Stimulated activated CD4-positive, alpha-beta T cell treated with anti-CD3 and anti-CD28 coated beads, Interleukin-12 subunit alpha, Interleukin-12 subunit beta, amount 100 ng/mL, for 4 hours (primary cell): ENCODE measurements at places on chromosomes 5 and 9.

GRCh38 chr5:99037668-99038067 lies 108.9 kb upstream of the CHD1 start:
- DNase-seq = no peak

- DNase-seq = no peak
Observed at GRCh38 chr9:121305269-121305994, 37.5 kb downstream of the GSN start.

DNA sequence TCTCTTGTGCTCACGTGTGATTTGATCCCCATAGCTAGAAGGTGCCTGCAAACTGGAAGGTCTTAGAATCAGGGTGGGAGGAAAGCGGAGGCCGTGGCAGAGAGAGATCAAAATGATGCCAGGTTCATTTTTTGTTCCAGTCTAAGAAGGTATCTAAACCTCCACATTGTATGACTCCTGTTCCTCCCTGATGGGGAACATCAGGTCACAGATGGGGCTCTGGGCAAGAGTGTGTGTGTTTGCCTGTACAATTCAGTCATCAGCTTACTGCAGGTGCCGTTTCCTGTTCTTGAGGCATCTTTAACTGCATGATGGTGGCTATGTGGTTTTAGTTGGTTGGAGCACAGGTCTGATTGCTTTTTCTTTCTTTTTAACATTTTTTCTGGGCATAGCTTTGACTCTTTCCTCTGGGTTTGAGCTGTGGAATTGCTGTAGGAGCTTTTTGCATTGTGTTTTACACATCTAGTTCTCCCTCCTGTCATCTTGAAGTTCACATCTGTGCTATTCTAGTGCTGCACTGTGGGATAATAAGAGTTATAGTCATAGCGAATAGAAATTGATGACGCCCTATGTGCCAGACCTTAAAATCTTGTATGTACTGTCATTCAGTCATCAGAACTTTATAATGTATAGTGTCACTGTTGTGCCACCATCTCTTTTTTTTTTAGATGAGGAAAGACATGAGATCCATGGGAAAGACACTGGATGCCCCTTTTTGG lies 30.8 kb downstream of the ARHGAP26 start:
- DNase-seq = no peak

- DNase-seq = no peak
Observed at GRCh38 chr9:90127923-90128322, 514.7 kb downstream of the DIRAS2 start.

- no peak for DNase-seq
Observed at GRCh38 chr5:4065472-4066320, 470.1 kb downstream of the IRX1 start.

GRCh38 chr9:126380447-126380846 lies 53.8 kb downstream of the MVB12B start:
- DNase-seq = no peak

DNA sequence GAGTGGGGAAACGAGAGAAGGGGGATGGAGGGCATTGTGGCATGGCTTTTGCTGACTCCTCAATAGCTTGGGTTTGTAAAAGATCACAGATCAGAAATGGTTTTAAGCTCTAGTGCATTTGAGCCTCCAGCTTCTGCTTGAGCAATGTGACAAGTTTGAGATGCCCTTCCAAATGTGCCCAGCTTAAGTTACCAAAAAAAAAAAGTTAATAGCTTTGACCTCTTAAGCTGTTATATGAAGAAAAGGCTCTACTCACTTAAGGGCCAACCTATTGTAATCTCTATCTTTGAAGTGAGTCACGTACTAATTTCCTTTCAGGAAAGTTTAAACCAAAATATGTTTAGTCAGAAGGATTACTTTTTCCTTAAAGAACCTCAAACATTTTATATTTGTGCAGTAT lies 428.8 kb upstream of the ACTBL2 start:
- no peak for DNase-seq

DNA sequence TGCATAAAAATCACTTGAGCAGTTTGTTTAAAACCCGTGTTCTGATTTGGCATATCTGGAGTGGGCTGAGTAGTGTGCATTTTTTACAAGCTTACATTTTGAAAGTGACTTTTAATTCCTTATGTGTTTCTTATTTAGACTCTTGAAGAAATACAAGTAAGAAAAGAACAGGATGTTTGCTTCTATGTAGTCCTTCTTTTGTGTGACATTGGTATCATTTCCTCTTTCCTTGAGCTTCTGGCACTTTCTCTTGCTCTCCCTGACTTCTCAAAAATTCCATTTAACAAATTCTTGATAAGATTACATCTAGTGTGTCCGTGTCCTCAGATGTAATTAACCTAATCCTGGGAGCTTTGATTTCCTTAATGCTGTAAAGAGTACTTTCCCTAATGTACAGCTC lies 12.5 kb downstream of the GARNL3 start:
- DNase-seq = no peak

DNA sequence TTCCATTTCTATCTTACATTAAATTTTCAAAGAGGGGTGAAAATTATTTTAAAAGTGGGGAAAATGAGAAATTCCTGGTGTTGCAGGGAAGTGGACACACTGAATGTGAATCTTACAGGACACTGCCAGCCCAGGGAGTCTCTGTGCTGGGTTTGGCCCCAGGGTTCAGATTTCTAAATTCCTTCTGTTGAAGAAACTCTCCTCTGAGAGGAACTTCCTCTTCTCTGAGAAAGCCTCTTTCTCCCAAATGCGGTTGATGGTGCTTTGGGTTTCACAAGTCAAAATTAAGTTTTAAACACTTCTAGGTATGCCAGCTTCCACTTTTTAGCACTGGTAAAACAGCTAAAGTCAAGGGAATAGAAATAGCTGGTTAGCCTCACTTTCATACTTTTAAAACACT lies 317.9 kb upstream of the ITGA1 start:
- no peak for DNase-seq

DNA sequence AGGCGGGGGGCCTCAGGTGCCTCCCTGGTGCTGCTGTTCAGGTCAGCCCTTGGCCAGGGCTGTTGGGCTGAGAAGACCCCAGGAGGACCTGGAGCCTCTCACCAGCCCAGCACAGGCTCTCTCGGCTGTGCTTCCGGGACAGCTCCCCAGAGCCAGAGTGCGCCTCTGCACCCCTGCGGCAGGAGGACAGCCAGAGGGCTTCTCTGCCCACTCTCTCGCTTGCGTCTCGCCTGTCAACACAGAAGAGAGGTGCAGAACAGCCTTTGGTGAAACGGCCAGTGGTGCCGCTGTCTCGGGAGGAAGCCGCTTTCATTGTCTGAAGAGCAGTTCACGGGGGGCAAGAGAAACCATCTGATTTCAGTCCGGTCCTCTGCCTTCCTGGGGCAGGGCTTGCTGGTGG lies 3.8 kb upstream of the NACC2 start:
- DNase-seq = no peak

- no peak for DNase-seq
Observed at GRCh38 chr9:104256696-104257062, 162.6 kb downstream of the SMC2 start.

- DNase-seq = no peak
Observed at GRCh38 chr5:178388386-178389025, 155.9 kb upstream of the PHYKPL start.

DNA sequence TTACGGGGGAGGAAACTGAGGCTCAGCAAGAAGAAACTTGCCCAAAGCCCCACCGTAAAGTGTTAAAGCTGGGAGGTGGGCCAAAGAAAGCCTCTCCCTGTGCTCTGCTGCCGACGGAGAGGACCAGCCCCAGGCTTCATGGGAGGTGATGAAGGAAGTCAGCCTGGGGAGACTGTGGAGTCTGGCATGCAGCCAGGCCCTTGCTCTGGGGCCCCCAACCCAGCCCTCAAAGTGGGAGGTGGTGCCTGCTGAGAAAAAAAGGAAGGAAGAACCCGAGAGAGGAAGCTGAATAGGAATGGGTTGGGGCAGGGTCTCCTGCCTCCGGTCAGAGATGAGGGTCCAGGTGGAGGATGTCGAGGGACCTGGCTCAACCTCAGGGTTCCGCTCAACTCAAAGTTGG lies 3.8 kb downstream of the RNF44 start:
- DNase-seq = no peak

DNA sequence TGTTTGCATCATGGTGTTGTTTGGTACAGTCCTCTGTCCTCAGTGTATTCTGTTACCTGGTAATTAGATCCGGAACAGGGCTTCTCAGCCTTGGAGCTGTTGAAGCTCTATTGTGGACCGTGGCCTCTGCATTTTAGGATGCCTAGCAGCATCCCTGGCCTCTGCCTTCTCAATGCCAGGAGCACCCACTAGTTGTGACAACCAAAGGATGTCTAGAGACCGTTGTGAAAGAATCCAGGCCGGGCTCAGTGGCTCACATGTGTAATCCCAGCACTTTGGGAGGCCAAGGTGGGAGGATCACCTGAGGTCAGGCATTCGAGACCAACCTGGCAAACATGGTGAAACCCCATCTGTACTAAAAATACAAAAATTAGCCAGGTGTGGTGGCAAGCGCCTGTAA lies 159.6 kb downstream of the CACNA1B start:
- DNase-seq = no peak

DNA sequence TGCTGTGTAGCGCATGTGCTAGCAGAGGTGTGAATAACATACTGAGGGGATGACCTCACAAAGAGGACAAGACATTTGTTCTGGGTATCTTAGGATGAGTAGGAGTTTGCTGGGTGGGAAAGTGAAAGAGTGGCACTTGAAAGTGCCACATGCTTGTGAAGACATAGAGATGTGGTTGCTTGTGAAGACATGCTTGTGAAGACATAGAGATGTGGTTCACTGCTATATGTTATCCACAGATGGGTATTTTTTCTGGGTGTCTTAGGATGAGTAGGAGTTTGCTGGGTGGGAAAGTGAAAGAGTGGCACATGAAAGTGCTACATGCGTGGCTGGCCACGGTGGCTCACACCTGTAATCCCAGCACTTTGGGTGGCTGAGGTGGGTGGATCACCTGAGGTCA lies 63.6 kb downstream of the MAST4 start:
- DNase-seq = no peak

DNA sequence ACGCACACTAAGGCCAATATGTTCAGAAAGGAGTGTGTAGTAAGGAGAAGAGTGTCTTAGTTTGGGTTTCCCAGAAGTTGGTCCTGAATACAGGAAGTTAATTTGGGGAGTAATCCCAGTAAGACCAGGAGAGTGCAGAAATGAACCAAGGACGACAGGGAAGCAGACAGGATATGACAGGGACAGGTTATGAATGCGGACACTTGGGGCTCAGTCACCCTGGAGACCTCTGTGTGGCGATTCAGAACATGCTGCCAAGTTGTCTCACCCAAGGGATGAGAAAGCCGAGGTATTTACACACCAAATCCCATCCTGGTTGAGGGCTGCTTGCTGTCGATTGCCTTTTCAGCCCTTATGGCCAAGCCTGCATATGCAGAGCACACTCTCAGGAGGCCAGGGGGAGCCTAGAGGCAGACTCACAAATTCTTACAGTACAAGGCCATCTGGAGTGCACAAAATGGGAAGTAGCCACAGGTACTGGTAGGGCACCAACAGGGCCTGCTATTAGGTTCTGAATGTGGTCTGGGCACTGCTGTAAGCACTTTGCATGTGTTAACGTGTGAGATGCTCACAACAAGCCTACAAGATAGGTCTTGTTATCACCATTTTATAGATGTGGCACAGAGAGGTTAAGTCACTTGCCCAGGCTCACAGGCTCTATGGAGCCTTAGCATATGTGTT lies 233.1 kb upstream of the ANKRD55 start:
- DNase-seq = no peak

DNA sequence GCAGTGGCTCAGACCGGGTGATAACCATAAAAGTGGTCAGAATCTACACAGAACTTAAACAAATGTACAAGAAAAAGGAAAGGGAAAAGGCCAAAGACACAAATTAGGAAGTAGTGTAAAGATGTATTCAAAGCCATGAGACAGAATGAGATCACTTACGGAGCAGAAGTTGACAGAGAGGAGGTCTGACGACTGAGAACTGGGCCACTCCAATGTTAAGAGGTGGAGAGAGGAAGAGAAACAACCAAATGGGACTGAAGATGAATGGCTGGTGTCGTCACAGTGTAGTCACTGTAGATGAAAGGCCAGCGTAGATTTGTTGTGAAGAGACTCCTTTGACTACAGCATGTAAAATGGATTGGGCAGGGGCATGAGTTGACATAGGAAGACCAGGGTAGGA lies 114.4 kb downstream of the DROSHA start:
- no peak for DNase-seq

DNA sequence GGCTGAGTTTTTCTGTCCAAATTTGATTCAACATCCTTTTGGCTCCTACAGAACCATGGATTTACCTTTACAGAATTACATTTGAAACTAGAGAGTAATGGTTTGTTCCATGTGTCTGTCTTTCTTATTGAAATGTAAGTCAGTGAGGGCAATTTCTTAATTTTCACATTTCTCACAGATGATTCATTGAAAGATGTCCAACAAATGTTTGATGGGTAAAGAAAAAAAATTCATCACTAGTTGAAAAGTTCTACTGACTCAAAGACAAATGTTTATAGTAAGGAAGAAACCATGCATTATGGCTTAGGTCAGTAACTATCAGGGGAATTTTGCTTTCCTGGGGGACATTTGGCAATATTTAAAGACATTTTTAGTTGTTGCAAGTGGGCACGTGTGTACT lies 131.6 kb upstream of the TRPM3 start:
- no peak for DNase-seq

DNA sequence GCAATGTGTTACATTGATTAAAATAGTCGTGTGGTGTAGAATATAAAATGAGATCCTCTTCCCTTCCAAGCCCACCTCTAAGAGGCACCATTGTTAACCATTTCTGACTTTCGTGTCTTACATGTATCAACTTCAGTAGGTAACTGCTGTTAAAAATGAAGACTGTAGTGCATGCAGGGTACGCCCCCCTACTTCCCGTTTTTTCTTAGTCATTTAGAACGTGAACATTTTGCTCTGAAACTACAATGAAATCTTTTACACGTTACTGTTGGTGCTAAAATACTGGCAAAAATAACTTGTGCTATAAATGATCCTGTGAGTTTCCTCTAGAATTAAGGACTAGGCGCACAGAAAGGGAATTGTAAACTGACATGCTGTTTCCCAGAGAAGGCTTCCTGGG lies 41.5 kb downstream of the WNK2 start:
- no peak for DNase-seq

GRCh38 chr5:133470841-133471240 lies 141.5 kb downstream of the FSTL4 start:
- no peak for DNase-seq

DNA sequence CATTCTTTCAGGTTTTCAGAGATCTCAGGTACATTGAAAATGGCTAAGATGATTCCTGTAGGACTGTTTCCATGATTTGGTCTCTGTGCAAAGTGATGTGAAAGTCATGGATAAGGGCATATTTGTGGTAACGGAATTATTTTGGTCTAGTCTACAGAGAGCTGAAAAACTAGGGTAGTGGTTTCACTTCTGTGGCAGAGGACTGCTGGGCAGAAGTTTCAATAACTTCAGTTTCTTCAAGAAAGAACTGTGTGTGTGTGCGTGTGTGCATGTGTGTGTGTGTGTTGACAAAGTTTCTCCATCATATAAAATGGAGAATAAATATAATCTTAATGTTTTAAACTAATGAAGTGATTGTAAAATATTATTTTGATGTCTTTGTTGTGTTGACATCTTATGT lies 4.3 kb downstream of the CNOT8 start:
- no peak for DNase-seq

GRCh38 chr9:6068983-6069382 lies 53.6 kb upstream of the RANBP6 start:
- no peak for DNase-seq

GRCh38 chr5:5164163-5164562 lies 24.0 kb downstream of the ADAMTS16 start:
- no peak for DNase-seq
